C1 segment of cervical spinal cord (tissue), 14 donors: ENCODE measurements at places on chromosomes 11 and 22.

DNA sequence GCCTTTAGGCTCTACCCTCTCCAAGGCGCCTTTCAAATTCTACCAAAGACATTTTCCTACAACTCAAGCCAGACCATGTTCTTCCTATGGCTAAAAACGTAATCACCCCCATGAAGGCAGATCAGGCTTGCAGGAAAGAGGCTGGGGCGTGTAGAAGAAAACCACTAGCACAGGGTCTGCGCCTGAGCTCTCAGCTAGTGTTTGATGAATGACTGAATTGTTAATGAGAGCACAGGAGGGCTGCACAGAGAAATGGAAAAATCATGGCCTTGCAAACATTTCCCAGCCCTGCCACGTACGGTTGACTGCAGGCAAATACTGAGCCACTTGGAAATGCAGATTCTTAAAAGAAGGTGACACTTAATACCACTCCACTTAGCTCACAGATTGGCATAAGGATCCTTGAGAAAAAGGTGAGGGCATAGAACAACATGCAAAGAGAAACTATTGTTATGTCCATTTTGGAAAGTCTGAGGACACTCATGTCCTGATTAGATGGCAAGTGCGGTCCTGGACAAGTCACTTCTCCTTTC is 148.6 kb downstream of the NXPE2 start:
- DNase-seq, result no peak

- DNase-seq, result no peak
These were observed 5.7 kb upstream of the FBXO3 start for GRCh38 chr11:33779849-33780528.

DNA sequence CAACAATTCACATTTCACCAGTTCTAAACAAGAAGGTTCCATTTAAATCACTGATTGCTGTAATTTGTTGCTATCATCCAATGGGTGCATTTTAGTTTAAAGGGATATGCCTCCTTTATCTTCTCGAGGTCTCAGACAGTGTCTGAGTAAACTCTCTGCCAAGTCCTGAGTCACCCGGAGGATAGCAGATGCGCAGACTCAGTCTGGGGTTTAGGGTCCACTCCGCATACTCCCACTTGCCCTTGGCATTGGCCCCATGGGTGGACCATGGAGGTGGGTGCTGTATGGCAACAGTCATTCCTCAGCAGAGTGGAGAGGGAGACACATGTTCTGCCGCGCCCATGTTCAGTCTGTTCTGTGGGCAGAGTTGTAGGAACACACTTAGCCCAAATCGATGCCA is 65.4 kb upstream of the CRTAM start:
- DNase-seq, result no peak

DNA sequence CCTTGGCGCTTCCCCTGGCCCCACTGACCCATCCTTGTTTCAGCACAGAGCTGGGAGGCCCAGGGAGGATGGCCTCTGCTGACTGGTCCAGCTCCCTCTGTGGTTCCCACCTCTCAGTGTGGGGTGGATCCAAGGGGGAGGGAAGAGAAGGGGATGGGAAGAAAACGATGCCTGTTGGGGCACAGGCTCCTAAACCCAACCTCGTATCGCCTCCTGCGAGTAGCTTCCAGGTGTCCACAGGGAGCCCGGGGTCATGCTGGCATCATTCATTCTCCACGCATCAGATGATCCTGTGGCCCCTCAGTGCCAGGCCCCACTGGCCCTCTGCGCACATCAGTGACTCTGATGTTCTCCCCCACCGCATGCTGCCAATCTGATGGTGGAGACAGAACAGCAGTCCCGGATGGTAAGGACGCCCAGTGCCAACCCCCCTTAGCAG is 5.1 kb downstream of the MYEOV start:
- no peak for DNase-seq

DNA sequence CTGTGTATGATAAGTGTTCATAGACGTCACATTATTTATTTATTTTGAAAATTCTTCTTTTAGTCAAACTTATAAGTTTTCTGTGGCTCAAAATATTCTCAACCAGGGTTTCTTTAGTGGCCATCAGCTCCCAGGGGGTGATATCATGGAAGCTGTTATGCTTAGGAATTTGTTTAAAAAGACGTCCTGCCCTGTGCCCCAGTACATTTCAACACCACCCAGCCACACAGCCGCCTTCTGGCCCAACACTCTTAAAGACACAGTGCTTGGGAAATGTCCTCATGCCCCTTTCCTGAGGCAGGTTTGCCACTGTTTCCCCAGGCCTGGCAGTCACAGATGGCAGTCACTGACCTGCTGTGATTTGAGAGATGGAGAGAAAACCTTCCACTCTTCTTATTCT is 19.9 kb downstream of the TSKU start:
- no peak for DNase-seq

- no peak for DNase-seq
These were observed 8.0 kb downstream of the RAC2 start for GRCh38 chr22:37235897-37236607.

GRCh38 chr11:68454767-68455166 is 5.8 kb upstream of the PPP6R3 start:
- no peak for DNase-seq

DNA sequence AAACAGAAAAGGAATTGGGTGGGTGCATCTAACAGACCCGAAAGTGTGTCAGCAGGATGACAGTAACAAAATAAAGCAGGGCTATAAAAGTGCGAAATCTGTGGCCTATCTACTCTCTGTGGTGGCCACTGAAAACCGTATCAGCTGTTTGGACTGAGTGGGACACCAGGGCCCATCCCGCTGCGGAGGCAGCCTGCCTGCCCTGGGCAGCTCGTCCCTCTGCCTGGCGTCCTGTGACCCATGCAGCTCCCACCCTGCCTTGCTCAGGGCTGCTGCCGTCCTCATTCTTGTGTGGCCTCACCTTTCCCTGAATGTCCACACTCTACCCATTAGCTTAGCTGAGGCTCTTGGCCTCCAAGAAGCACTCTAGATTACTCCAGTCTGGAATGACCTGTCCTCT is 30.4 kb downstream of the CARS1 start:
- no peak for DNase-seq

GRCh38 chr11:30346068-30346688 is 23.3 kb downstream of the ARL14EP start:
- no peak for DNase-seq

GRCh38 chr11:77302752-77303151 is 1.3 kb upstream of the GDPD4 start:
- no peak for DNase-seq

GRCh38 chr11:73510877-73511276 is 87.0 kb downstream of the FAM168A start:
- no peak for DNase-seq

- no peak for DNase-seq
These were observed 8.7 kb upstream of the PAX6 start for GRCh38 chr11:31819621-31820437.

GRCh38 chr11:33521384-33521783 is 179.2 kb downstream of the C11orf91 start:
- no peak for DNase-seq

DNA sequence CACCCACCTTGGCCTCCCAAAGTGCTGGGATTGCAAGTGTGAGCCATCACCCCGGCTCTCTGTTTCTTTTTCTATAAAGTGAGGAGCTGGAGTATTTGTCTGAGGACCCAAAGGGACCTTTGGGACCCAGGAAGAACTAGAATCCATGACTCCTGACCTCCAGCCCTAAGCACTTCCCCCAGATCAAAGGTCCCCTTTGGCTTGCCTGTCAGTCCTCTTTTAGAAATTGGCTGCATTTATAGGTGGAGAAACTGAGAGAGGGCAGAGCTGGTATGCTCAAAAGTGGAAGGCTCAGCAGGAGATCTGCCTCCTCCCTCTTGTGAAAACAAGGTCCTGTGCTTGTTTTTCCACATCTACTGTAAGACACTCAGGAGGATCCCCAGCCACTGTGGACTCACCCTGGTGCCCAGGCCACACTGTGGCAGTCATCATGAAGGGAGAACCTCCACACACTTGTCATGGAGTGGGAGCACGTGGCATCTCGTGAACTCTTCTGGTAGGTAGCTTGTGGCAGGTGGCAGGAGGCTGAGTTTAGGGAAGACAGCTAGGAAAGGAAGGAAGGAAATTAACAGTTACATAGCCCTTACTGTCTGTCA is 12.4 kb upstream of the PLEKHA7 start:
- no peak for DNase-seq

GRCh38 chr11:69922015-69922595 is 102.9 kb upstream of the FGF3 start:
- DNase-seq, result no peak

- DNase-seq, result no peak
These were observed 206.9 kb downstream of the DBX1 start for GRCh38 chr11:19953336-19953735.

GRCh38 chr22:27097933-27098332 is 440.5 kb downstream of the MIAT start:
- DNase-seq, result no peak

DNA sequence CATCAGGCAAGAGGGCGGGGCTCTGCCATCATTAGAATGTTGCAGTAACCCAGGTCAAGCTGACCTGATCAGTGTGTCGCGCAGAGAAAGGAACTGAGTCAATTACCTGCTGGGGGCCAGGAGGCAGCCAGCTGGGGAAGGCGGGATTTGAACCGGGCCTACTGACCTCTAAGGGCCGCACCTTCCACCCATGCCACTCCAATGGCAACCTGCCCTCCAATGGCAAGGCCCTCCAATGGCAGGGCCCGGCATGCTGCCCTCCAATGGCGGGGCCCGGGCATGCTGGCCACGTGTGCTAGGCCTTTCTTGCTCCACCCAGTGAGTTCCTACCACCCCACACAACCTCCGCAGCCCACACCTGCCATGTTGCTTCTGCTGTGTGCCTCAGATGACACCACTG is 407.6 kb downstream of the CTTN start:
- no peak for DNase-seq

GRCh38 chr11:44329472-44330230 is 19.7 kb upstream of the ALX4 start:
- DNase-seq, result no peak

- DNase-seq, result no peak
These were observed 28.5 kb upstream of the PGR start for GRCh38 chr11:101158119-101158518.

GRCh38 chr11:74090701-74091100 is 80.1 kb downstream of the C2CD3 start:
- DNase-seq, result no peak

GRCh38 chr11:60528934-60529333 is 13.7 kb downstream of the MS4A13 start:
- no peak for DNase-seq

GRCh38 chr11:112644410-112645131 is 316.6 kb upstream of the NCAM1 start:
- DNase-seq, result no peak

GRCh38 chr11:3155691-3156258 is 9.3 kb downstream of the OSBPL5 start:
- no peak for DNase-seq

DNA sequence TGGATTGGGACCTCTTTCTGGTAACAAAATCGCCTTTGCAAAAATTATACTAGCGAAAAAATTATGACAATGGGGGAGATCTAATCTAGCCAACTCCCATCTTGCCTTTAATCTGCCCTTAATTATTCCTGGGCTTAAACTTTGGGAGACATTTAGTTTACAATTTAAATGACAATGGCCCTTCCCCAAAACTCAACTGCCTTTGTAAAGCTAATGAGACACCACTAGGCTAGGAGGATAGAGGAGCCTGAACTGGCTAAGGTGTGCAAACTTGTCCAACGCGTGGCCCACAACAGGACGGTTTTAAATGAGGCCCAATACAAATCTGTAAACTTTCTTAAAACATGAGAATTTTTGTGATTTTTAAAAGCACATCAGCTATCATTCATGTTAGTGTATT is 67.3 kb downstream of the RSF1 start:
- DNase-seq, result no peak

- no peak for DNase-seq
These were observed 115.3 kb upstream of the TBCEL start for GRCh38 chr11:120908461-120909181.

DNA sequence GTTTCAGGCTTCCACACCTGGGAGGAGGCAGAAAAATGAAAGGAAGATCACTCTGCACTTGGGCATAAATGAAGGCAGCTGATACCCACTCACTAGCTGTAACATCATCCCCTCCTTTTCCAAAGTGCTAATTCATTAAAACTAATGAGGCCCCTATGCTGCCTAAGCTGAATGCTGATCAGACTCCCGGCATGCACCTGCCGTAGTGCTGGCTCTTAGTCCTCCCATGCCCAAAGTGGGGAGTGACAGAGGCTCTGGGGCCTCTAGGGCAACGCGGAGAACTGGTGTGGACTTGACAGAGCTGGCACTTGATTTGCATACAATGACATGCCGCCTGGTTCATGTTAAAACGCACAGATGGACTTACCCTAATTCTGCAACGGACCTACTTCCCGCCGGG is 96.5 kb upstream of the NCAM1 start:
- no peak for DNase-seq

DNA sequence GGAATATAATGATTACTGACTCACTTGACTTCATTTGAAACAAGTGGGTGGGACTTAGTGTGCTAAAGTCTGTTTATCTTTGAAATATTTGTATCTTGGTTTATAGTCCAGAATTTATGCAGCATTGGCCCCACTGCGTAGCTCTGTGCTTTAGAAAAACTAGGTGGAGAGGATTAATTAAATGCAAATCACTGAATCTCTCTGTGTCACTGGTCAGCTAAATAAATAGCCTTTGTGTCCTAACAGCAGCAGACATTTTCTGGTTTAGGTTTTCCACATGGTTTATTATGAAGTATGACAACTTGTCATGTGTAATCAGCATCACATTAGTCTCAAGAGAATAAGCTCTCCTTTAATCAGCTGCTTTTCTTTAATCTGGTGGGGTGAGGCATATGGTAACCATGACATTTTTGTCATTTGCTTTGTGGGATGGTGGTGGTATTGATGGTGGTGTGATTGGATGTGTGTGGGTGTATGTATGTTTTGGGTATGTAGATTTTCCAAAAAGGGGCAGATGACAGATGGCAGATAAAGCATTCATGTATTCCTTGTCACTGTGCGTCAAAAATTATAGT is 33.9 kb downstream of the BCL2L13 start:
- no peak for DNase-seq
